AML-193 (cell line): ENCODE measurements at places on chromosomes 1 and 21.

DNA sequence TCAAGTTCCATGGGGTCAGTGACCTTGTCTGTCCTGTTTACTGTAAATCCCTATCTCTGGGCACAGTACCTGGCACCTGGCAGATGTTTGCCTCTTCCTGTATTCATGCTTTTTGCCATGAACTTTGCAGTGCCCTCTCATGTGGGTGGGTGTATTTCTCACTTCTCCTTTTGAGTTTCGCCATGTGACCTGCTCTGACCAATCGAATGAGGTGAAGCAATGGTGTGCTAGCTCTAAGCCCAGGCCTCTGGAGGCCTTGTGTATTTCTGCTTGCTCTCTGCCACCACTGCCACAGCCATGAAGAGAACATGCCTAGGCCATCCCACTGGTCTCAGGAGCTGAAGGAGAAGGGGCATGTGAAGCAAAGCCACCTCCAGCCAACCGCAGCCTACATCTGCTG is 185.5 kb upstream of the ZC3H12A start:
- peak; percentile 1 for DNase-seq

DNA sequence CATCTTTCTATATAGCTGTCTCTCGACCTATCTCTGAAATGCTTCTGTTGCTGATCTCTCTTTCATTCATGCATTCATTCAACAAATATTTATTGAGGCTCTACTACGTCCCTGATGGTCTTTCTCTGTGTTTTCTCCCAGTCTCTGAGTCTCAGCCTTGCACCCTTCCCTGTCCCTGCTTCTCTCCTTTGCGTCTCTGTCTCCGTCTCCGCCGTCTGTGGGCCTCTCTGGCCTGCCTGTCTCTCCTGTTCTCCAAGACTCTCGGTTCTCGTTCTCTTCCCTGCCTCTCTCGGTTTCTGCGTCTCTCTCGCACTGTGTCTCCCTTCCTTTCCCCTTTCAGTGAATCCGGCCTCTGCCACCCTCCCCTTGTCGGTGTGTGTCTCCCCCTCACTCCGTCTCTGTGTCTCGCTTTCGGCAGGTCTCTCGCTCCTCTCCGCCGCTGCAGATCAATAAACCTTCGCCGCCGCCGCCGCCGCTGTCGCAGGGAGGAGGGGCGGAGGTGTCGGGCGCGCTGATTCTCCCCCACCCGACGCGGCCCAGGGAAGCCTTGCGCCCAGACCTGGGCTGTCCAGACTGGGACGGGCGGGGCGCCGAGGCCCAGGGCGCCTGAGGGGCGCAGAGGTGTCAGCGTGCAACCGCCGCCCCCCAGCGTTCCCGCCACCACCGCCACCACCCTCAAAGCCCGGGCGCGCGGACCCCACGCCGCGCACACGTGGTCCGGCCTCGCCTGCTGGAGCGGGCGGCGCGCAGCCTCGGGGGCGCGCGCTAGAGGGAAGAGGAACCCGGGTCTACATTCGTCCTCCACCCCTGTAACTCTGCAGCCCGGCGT is 3.0 kb downstream of the EFNA3 start:
- no peak for DNase-seq

DNA sequence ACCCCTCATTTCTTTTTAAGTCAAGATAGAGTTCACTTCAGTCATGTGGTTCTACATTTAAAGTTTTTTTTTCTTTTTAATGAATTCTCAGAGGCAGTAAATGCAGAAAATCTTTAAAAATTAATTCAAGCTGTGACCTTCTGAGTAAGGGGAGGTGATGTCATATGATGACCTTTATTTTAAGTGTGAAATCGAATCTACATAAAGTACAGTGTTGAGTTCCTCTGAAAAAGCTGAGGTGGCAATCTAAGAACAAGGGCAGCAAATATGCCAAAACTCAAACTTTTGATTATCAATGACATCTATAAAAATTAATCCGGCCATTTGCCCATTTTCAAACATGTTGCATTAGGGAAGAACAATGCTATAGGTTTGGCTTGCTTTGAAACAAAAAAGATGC is 173.5 kb downstream of the CDC7 start:
- no peak for DNase-seq

DNA sequence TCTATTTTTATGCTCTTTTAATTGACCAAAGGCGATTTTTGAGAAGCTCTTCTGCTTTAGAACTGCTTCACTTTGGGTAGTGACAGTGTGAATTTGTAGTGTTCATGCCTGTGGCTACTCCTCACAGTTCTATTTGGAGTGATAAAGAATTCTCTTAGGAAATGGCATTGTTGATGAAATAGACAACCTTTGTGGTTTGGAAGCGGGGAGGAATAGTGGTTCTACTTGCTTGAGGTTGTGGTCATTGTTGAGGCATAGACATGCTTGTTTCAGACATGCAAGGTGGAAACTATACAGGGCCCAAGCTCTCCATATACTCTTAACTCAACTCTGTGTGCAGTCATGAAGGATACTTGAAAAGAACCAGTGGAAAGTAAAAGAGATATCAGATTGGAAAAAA is 481.1 kb upstream of the NEGR1 start:
- no peak for DNase-seq

GRCh38 chr1:44805311-44806024 is 1.7 kb downstream of the DYNLT4 start:
- no peak for DNase-seq

GRCh38 chr1:178266619-178267066 is 172.7 kb downstream of the RASAL2 start:
- DNase-seq: no peak

GRCh38 chr1:67948151-67949080 is 102.0 kb downstream of the DIRAS3 start:
- DNase-seq: no peak

DNA sequence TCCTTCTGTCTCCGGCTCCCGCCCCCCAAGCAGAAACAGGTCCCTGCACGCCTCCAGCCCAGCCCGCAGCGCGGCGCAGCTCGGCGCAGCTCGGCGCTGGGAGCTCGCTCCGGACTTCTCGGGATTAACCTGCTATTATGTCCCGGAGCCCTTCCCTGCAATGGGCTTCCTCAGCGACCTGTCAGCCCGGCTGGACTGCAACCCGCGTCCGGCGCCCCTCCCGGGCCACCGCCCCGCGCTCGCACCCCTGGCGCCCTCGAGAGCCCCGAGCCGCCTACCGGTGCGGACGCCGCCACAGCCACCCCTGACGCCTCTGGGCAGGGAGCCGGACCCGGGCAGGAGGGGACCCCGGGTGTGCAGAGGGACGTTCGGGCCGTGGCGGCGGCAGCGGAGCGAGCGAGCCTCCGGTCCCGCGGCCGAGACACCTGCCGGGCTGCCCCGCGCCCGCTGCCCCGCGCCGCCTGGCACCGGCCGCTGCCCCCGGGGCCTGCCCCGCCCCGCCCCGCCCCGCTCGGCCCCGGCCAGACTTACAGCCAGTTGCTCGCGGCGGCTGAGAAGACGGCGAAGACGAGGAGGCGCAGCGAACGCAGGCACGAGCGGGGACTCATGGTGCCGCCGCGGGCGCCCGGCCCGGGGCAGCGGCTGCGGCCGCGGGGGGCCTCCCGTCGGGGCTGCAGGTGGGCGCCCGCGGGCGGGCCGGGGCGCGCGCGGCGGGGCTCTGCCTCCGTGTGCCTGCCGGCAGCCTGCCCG is 407 bp downstream of the WNT4 start:
- no peak for DNase-seq

- DNase-seq: no peak
These were observed 317.6 kb downstream of the PRDM2 start for GRCh38 chr1:14017531-14017961.

DNA sequence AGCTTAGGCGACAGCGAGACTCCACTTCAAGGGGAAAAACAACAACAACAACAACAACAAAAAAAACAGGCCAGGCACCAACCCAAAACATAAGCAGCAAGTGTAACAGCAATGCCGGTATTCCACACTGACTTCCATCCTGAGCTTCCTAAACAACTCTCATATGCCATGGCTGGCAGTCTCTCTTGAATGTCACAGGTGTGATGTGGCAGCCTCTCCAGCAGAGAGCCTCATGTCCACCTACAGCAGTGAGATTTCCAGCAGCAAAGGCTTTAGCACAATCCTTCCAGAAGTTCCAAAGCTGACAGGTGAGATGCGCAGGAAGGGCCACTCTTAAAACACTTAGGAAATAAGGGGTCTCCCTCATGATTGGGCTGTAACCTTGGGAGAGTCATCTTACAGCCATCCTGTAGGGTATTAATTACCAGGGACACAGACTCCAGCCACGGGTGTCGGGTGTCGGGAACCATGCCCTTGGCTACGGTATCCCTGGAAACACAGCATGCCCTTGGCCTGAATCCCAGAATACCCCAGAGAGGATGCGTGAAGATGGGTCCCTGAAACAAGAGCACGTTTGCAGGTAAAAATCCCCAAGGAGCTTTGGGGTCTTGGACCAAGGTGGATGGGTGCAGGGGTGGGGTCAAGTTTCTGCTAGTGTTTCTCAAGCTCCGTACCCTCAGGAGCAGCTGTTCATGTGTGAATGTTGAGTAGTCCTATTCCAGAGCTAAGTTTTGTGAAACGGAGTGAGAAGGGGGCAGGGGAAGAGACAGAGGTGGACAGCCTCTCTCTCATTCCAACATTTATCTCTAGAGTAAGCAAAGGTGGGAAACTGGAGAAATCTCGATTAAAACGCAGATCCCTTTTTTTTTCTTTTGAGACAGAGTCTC is 31.4 kb downstream of the CLSTN1 start:
- DNase-seq: no peak

DNA sequence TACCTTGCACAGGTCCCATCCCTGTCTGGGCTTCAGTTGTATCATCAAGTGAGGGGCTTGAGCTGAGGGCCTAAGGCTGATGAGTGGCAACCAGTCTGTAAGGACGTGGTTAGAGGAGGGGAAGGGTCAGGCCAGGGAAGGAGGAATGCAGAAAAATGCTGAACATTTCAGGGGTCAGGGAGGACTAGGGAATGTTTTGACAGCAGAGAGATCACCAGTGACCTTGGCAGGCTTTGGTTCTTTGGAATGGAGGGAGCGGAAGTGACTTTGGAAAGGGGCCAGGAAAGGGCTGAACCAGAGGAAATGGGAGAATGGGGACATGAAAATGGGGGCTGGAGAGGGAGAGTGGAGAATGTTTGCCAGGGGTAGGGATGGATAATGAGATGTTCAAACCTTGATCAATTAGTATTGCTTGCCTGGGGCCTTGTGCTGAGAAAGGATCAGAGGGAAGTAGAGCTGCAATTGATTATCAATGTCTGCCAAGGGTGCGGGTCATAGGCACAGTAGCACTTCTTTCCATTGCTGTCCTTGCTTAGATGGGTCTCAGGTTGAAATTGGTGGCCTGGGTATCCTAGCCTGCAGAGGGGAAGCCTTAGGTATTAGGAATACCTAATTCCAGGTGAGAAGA is 7.4 kb downstream of the LDLRAP1 start:
- DNase-seq: no peak

DNA sequence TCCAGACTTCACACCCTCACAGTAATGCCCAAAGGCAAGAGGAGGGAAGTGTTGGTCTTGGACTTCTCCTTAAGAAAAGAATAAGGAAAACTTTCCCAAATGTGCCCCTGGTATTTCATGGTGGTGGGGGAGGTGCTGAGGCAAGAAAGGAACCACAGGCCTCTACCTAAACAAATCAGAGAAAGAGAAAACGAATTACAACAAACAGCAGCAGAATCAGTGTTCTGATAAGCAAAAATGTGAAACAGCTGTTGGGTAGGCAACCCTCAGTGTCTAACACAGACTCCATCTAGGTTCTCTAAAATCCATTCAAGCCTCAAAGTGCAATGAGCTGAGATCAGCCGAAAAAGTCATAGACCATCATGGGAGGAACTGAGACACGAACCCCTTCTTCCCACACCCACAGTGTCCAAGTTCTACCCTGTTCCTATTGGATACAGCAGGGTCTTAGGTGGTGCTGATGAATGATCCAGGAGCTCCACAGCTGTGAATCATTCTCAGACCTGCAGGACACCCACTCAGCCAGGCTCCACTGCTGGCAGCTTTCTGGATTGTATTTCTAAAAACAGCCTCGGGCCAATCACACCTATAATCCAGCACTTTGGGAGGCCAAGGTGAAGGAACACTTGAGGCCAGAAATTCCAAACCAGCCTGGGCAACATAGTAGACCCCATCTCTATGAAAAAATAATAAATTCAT is 149.1 kb downstream of the PLPP3 start:
- DNase-seq: no peak

DNA sequence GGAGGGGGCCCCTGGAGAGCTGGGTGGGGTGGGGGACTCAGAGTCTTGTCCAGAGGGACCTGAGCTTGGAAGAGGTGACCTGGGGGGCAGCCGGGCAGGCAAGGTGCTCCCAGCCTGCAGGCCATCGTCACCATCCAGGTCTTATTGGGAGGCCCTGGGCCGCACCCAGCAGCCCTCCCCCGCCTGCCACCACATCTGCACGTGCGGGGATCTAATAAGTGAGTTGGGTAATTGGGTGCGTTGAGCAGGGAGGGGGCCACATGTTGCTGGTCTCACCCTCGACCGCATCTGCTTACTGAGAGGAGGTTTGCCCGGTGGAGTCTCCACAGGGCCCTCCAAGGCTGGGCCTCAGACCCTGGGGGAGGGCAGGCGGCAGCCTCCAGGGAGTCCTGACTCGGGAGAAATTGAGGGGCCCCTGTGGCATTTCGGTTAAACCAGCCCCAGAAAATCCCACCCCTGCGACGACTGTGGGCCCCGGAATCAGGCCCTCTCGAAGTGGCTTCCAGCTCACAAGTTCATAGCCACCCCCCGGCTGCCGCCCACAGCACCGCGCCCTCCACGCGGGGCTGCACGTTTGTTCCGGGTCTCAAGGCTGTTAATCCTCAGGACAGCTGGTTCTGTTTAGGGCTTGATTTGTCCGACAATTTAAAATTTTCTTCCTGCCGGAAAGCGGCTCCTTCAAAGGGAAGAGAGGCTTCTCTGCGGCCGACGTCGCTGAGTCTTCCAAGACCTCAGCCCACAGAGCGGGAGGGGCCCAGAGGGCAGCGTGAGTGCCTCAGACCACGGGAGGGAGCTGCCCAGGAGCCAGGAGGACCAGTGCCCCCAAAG is 14.7 kb upstream of the COL6A2 start:
- no peak for DNase-seq

GRCh38 chr1:242470774-242471173 is 53.7 kb downstream of the PLD5 start:
- no peak for DNase-seq

DNA sequence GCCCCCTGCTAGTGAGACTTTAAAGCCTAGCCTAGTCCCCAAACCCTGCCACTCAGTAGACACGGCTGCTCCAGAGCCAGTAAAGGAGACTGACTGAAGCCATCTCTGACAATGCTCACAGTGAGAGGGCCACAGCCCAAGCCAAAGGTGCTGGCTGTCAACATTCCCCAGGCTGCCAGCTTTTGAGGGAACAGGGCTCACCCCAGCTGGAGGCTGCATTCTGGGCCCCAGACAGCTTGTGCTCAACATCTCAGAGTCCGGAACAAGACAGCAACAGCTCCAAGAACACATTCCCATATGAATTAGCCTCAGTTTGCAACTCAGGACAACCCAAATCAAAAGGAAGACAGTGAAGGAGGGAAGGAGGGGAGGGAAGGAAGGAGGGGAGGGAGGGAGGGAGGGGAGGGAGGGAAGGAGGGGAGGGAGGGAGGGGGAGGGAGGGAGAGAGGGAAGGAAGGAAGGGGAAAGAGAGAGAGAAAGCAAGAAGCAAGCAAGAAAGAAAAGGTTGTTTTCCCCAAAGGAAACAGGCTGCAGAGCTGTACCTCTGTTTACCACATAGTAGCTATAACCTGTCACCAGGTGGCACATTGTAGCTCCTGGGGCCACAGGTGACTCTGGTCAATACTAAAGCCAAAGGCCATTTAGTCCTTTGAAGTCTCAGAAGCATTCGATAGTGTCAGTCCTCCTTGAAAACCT is 5.4 kb downstream of the ARTN start:
- no peak for DNase-seq
